ENCODE measurements at places on chromosomes 2 and 18.

- no peak for DNase-seq
Observed at GRCh38 chr2:37623971-37624900, 47.2 kb downstream of the CDC42EP3 start.

- no peak for DNase-seq
Observed at GRCh38 chr2:218128781-218129457, 3.1 kb downstream of the CXCR2 start.

DNA sequence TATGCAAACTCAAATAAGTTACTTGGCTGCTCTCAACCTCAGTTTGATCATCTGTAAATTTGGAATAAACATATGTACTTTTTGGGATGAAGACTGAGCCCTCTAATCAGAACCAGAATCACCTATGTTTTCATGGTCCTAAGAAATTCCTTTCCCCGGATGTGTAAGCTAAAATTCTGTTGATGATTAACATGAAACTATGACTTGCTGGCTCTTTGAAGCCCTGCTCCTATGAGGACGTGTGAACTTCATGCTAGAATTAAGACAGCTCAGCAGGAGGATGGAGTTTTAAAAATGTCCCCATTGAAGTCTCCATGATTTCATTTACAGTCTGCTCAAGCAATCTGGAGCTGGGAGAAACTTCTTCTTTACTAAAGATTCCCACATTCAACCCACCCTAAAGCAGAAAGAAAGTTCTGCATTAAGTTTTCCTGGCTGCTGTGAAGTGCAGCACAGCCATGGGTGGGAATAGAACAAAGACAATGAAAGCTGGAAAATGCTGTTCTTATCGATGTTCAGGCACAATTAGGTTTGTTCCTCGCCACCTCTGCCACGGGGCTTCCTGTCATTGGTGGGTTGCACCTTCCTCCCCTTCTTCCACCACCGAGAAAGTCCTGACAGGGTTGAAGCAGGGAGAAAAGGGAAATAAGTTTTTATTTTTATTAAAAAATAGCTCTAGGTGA, 50.9 kb downstream of the ADCYAP1 start:
- no peak for DNase-seq

GRCh38 chr2:215521031-215521430, 85.2 kb upstream of the FN1 start:
- DNase-seq: no peak
